Forelimb muscle (tissue), 1 donor: ENCODE measurements at places on chromosomes 6 and 20. TPM values are rescaled to one million over a fixed set of nuclear protein-coding genes. Genes with fewer than 3 reads are reported as not detected.

GRCh38 chr6:5305968-5306626 lies 44.8 kb downstream of the FARS2 start:
- DNase-seq = no peak

- DNase-seq = no peak
These were observed 82.9 kb upstream of the MLN start for GRCh38 chr6:33886673-33887144.

- no peak for DNase-seq
These were observed 6.2 kb downstream of the CEP250 start for GRCh38 chr20:35461620-35462019.

GRCh38 chr20:21161926-21162325 lies 36.0 kb downstream of the KIZ start:
- no peak for DNase-seq

DNA sequence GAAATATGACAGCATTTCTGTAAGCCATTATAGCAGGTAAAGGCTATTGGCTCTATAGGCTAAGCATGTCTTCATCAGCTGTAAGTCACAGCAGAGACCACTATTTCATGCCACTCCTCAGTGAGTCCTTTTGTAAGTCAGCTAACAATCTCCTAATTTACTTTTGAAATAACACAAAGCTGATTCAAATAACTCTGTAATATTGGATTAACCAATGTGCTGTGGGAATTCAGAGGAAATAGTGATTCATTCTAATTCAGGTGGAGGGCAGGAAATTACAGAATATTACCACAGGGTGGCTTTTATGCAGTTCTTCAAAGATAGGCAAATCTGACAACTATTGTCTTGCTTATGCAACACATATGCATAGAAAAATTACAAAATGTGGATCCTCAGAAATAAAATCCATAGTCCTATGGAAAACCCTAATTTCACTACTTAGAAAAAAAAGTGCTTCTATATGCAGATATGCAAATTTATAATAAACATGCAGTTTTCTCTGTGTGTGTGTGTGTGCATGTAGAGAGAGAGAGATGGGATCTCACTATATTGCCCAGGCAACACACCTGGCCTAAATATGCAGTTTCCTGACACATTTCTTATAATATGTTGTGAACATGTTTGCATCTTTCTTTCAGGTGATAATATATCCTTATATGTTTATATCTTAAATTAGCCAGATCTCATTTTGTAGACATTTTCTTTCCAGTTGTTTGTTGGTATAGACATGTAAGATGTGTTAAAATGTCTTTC lies 4.8 kb upstream of the SMIM28 start:
- DNase-seq = no peak

- no peak for DNase-seq
These were observed 770 bp downstream of the KIF3B start for GRCh38 chr20:32278199-32278643.

- no peak for DNase-seq
These were observed 37.5 kb upstream of the SMOC2 start for GRCh38 chr6:168403370-168404005.

DNA sequence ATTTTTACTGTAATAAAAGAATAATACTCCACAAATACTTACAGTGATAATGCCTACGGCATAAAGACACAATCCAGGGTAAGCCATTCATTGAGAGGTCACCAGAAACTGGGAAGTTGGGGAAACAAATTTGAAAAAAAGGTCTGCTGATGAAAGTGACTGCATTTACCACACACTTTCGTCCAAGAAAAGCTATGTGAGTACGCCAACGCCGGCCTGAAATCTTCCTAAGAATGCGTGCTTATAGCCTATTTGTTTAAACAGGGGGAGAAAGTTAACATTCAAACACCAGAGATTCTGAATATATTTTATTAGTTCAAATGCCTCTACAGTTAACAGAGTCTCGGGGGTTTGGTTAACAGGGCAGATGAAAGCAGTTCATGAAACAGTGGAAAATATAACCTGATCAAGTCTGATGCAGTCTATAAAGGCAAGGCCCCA lies 657 bp upstream of the LTV1 start:
- DNase-seq = peak; percentile 73

- DNase-seq = no peak
These were observed 3.0 kb upstream of the MLIP start for GRCh38 chr6:54108271-54108670.

GRCh38 chr6:44006872-44007303 lies 120.4 kb downstream of the MRPL14 start:
- no peak for DNase-seq

- peak; percentile 32 for DNase-seq
These were observed 27.2 kb upstream of the SYNJ2 start for GRCh38 chr6:157954150-157955117.

- no peak for DNase-seq
These were observed 121.1 kb downstream of the TRIM27 start for GRCh38 chr6:28802417-28803336.

DNA sequence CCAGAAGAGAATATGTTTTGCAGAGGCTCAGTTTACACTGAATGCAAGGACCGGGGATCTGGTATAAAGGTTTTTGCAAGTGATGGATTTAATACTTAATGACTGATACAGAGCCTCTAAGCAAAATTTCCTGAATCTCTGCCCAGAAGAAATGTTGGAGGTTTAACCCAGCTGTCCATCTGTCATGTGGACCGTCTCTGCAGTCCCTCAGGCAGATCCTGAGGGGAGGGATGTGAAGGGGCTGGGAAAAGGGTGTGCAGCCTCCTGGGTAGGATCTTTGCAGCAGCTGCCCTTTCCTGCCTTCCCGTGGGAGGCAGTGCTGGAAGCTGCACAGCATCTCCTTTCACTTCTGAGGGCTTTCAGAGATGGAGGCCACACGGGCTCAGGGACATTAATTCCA lies 207.0 kb downstream of the SLC24A3 start:
- DNase-seq = no peak

DNA sequence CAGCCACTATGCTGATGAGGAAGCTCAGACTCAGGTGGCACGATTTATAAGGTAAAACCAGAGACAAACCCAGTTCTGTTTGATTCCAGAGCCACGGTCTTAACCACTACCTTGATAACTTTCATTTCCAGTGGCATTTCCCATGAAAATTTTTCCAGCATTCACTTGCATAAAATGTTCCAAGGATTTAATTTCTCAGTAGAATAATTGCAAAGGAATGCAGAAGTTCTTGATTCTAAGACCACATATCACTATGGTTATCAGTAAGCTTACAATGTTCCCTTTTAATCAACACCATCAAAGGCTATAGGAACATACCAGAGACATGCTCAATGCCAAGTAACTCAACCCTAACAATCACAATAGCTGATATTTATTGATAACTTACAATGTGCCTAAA lies 306.0 kb upstream of the HS3ST5 start:
- no peak for DNase-seq

UBD gene
- 0.28 TPM for polyA plus RNA-seq

COL21A1 gene
- 101 TPM for polyA plus RNA-seq

BMP2 gene
- polyA plus RNA-seq = 1.8 TPM
